GM12892 (cell line): ENCODE measurements at places on chromosomes 7 and 10.

DNA sequence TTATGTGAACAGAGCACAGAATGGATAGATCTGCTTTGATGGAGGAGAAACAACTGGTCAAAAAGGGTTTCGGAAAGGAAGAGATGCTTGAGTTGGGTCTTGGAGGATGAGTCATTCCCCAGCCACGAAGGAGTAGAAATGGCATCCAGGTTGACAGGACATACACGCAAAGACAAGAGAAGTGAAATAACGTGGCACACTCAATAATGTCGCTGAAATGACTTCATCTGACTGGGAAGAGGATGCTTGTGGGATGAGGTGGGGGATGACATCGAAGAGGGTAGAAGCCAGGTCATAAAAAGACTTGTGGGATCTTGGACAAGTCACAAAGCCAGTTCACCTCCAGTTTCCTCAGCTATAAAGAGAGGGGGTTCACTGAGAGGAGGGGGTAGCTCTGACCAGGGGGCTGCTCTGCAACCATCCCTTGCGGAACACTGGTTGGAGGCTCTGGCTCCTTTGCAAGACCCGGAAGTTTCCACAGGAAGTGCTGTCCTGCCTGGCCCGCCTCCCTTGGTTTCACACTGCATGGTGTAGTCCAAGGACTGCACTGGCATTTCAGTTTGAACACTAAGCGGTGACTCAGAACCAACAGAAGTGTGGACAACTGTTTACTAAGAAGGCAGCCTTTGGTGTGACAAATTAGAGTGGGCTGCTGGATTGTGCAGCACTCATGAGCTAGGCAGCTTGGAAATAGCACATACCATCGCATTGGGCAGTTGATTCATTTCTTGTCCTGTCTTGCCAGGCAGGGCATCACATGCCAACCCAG, 189.9 kb upstream of the ADO start:
- no peak for DNase-seq

DNA sequence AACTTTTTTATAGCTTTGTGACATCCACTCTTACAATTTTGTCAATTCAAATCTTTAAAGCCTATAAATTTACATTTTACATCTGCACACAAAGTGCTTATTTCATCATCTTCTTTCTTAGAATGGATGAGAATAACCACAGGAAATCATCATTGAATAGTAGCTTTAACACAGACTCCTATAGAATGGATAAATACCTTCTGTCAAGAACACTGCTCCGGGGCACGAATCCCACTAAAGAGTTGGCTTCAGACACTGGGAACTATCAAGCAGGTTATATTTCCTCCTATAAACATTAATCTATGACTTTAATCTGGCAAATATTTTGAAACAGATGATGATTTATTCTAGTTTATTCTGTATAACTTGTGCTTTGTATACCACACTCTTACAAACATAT, 269.7 kb upstream of the TPK1 start:
- no peak for DNase-seq

DNA sequence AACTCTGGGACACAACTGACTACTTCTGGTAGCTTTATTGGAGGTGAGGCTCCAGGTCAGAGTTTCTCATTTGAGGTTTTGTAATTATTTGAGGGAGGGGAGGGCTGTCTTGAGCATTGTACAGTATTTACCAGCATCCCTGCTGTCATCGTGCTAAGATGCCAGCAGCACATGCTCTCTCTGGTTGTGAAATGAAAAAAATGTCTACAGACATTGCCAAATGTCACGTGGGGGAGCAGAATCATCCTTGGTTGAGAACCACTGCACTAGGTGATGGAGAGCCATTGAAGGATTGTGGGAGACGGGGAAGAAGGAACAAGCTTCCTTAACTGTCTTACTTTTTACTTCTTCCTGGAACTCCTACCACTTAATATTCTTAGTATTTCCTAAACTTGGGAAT, 5.0 kb downstream of the SEPTIN7 start:
- no peak for DNase-seq

DNA sequence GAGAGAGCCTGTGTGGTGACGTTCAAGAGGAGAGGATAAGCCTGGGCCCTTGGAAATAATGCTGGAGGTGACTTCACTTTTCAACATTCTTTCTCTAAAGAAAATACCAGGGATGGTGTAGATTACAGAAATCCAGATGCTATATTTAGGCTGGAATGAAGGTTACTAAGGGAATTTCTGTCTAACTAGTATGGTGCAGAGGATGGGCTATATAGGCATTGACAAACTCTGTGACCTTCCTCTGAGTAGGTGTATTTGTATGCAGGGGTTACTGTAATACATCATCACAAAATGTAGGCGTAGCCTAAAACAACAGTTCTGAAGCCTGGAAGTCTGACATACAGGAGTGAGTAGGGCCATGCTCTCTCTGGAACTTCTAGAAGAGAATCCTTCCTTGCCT, 155.3 kb upstream of the INHBA start:
- no peak for DNase-seq

GRCh38 chr7:6241607-6241973, 30.8 kb downstream of the CYTH3 start:
- no peak for DNase-seq

GRCh38 chr7:138720286-138720685, 19.1 kb upstream of the SVOPL start:
- no peak for DNase-seq

GRCh38 chr10:132735923-132736391, 50.0 kb downstream of the NKX6-2 start:
- DNase-seq, result no peak

GRCh38 chr7:84583331-84583730, 388.7 kb upstream of the SEMA3A start:
- DNase-seq, result no peak

GRCh38 chr10:47256751-47257336, 43.2 kb upstream of the GDF10 start:
- no peak for DNase-seq

- DNase-seq, result no peak
Observed at GRCh38 chr7:40799-41750, 151.3 kb upstream of the FAM20C start.

GRCh38 chr10:47115322-47115721, 184.7 kb upstream of the GDF10 start:
- DNase-seq, result no peak

DNA sequence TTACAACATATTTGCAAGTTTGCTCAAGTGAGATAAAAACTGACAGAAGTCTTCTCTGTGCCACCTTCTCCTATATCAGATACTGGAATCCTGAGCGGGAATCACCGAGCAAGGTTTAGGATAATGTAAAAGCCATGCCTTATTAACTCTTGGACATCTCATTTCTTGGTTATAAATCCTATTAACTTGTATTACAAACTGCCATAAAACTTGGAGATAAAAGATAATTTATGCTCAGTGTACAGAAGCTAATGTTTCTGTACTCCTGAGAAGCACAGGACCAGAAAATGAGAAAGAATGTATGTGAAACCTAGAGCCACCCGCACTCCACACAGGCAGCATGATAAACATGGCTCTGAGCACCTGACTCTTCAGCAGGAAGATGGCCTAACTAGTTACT, 181.2 kb upstream of the NOBOX start:
- DNase-seq, result no peak

GRCh38 chr10:118035354-118036005, 11.3 kb downstream of the RAB11FIP2 start:
- DNase-seq, result no peak

GRCh38 chr10:50152792-50153272, 85.1 kb downstream of the WASHC2A start:
- DNase-seq, result no peak

DNA sequence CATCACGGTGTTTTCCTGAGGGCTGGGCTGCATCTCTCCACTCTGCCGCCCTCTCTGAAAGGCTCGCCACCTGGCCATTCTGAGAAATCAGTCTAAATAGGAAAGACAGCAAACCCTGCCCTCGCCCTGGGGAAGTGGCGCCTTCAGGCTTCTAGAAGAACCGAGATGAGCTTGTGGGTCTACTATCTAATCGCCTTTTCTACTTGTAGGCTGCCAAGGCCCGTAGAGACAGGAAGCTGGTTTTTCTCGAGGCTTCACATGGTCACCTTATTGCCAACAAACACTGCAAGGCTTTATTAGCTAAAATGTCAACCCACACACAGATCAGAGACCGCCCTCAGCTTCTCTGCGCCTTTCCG, 21.4 kb downstream of the LAT2 start:
- peak; percentile 59 for DNase-seq

DNA sequence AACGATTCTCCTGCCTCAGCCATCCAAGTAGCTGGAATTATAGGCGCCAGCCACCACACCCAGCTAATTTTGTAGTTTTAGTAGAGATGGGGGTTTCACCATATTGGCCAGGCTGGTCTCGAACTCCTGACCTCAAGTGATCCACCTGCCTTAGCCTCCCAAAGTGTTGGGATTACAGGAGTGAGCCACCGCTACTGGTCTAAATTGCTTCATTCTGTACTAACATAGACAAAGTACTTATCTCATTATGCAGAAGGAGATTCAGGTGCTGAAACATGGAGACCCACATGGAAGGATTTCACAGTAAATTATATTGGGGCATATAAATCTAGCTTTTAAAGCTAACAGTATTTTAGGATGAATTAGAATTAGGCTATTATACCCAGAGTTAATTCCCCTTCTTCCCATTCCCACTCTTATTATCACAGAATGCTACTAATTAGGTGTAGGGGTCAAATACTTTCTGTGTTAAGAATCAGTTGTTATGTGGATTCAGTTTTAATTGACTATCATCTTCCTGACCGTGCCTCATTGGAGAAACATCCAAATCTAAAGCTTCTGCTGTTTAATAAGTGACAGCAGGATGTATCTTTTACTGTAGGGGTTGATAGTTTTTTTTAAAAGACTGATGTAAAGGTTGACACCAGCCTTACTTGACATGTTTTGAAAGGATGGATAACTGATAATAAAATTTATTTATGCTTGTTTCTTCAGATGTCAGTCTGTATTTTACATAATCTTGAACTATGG, 27.2 kb downstream of the ADK start:
- no peak for DNase-seq

DNA sequence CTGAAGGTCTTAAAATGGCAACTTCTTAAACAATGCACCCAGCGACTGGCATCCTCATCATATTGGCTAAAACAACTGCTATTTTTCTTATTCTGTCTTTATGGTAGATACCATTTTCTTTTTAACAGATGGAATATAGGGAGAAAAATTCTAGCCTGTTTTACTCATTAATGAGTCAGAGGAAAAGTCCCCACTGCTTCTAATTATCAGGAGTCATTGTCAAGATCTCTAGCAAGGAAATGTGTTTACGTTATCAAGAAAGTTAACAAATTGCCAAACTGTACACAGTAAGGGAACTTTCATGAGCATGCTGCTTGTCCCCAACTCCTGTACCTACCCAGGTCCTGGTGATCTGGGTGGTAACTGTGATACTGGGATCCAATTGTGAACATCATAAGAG, 117.7 kb upstream of the KIAA1217 start:
- no peak for DNase-seq

DNA sequence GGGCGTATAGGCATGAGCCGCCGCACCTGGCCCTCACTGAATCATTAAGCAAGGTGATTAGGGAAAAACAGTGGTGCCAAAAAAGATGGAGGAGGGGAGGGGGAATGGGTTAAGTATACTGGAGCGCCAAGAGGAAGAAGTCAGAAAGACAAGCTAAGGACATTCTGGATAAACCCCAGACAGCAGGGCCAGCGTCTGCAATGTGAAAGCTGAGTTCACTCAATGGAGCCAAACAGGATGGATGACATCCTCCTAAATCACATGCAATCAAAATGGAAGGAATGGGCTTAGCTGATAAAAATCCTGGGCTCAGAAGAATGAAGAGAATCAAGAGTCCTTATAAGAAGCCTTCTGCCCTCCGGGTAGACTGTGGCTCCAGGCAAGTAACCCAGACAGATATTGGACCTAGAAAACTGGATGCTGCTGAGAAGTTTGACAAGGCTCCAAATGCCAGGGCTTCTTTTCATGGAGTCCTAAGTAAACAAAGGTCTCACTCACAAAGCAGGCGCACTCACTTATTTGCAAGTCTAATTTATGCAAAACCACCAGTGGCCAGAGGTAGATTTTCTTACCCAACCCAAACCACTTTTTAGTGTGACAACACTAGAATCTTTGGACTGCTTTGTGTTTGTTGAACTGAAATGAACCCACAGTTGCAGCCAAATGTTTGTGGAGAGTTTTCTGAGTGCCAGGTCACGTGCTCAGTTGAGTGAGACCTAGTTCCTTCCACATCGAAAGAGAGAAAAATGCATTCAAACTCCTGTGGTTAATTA, 519.1 kb upstream of the AUTS2 start:
- no peak for DNase-seq

DNA sequence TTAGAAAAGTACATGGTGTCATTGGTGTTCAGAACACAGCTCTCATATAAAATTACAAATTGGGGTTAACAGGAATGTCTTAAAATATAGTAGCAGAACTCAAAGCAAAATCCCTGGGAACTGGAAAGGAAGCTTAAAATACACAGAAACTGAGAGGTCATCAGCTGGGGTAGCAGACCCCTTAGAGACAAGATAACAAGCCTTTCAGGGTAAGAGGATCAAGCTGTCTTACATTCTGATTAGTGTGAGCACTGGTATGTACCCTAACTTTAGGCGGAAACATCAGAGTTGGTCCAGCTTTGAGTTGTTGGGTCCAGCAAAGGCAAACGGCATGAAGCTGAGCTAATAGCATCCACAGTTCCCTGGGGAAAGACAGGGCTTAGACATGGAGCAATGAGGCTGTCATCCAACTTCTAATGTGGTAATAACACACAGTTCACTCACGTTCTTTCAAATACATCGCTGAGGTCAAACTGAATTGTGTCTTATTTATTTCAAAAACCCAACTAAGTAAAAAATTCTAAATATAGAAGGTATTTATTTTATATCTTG, 32.6 kb downstream of the ARHGAP21 start:
- DNase-seq, result no peak

DNA sequence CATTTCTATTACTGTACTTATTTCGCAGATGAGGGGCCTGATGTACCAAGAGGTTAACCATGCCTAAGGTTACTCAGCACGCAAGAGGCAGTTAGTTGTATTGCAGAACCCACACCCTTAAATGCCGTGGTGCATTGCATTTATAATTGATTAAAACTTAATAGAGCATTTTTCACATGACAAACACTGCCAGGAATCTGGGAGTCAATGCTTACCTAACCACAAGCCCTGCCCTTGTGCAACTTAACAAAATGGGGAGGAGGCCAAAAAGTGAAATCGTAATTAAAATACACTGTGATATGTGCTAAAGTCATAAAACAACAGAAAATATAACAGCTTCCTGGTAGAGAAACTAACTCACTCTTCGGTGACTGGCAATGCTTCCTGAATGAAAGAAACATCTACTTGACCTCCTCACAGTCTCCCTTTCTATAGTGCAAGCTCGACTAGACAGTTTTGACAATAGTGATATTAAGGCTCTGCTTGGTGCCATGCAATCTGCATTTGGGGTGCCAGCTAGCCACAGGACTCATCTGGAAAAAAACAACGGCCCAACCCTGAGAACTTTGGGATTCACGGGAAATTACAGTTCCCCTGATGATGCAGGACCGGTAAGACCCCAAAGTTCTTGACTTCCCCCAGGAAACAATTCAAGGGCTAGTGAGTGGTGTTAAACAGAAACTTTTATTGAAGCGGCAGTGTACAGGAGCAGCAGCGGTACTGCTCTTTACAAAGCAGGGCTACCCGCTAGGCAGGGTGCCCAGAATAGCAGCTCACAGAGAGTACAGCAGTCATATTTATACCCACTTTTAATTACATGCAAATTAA, 612.4 kb downstream of the TNS3 start:
- DNase-seq, result no peak
